ENCODE measurements at places on chromosomes 16 and 17.
A peak's percentile ranks its signal among the peaks of the same experiment; 100 is the strongest.

GRCh38 chr16:49799172-49799571, 56.7 kb downstream of the ZNF423 start:
- DNase-seq: no peak

DNA sequence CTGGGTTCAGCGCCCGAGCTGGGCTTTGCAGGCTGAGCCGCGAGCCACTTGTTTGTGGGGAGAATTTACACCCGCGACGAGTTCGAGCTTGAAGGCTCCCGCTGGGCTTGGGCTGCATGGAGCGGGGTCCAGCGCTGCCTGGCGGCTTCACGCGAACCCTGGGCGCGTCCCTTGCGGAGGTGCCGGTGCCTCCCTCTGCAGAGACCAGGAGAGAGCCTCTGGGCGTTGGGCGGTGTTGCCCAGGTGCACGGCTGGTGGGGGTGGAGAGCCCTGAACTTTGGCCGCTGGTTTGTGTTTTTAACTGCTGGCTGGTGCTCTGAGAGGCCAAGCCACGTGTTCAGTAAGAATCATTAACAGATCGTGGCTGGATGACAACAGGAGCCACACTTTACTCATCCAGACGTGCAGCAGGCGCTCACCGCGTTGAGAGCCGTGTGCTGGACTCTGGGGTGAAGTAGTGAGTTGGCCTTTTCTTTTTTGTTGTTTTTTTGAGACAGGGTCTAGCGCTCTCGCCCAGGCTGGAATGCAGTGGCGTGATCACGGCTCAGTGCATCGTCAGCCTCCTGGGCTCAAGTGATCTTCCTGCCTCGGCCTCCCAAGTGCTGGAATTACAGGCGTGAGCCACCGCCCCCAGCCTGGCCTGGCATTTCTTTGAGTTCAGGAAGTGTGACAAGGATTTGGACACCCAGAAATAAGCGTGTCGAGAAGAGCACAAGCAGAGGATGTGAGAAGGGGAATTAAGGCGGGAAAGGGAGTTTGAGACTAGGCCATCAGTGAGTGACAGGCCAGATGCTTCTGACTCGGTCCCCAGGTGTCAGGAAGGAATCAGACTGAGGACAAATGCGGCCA, 827 bp downstream of the CDK10 start:
- DNase-seq: no peak

GRCh38 chr17:74566132-74566753, 1.1 kb downstream of the CD300H start:
- DNase-seq: peak; percentile 77

- DNase-seq: no peak
Observed at GRCh38 chr16:69201787-69202186, 14.8 kb downstream of the SNTB2 start.

- no peak for DNase-seq
Observed at GRCh38 chr17:3959921-3960601, 4.2 kb downstream of the ATP2A3 start.

DNA sequence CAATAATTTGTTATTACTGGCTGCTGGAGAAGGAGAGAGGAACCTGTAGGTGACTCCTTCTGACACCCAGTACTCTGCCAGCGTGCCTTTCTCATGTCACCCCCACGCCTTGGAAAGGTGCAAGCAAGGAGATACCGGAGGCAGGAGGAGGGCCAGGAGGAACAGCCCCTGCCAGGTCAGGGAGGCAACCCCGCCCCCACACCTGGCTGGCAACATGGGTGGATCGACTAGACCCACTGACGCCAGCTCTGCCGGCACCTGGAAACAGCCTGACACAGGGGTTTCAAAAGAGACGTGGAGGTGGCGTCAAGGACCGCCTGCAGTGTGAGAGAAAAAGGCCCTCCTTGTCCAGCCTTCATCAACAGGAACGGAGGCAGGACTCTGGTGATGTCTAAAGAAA, 62.3 kb downstream of the CYB5B start:
- DNase-seq: no peak

- no peak for DNase-seq
Observed at GRCh38 chr17:1577583-1578013, 15.0 kb upstream of the PITPNA start.

DNA sequence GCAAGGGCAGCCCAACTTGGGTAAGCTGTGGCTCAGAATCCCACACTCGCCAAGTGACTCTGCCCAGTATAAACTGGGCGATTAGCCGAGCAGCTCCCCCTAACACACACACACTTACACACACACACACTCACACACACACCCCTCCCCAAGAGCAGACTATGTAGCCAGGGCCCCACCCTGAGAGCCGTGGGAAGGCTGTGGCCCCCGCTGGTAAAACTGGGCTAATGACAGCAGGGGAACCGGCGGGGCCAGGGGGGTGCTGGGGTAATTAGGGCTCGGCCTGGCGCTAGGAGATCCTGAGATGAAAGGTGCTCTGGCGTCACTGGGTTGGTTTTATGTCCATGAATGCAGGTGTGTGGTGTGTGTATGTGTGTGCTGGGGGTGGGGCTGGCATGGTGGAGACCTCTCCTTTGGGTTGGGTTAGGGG, 1.1 kb upstream of the THRA start:
- DNase-seq: peak; percentile 54

GRCh38 chr16:84735849-84736586, 36.2 kb downstream of the USP10 start:
- no peak for DNase-seq

- no peak for DNase-seq
Observed at GRCh38 chr16:11006656-11007055, 62.3 kb downstream of the CLEC16A start.

DNA sequence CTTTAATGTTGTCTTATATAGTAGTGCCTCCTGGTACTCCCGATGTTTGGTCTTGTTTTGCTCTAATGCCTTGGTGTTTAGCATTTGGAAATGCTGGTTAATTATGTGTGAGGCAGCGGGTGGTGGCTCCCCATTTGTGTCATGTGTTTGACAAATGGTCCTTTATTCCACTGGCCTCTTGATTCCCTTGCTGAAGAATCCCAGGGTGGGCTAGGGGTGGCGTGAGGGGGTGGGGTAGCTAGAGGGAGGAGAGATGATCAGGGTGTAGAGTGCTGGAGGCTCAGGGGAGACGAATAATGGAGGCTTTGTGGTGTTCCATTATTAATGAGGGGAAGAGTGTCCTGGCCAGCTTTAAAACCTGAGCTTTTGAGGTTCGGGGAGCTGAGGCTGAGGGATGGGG, 5.4 kb downstream of the DYNLL2 start:
- DNase-seq: peak; percentile 48

GRCh38 chr17:59825533-59826322, 67.0 kb downstream of the TUBD1 start:
- no peak for DNase-seq

DNA sequence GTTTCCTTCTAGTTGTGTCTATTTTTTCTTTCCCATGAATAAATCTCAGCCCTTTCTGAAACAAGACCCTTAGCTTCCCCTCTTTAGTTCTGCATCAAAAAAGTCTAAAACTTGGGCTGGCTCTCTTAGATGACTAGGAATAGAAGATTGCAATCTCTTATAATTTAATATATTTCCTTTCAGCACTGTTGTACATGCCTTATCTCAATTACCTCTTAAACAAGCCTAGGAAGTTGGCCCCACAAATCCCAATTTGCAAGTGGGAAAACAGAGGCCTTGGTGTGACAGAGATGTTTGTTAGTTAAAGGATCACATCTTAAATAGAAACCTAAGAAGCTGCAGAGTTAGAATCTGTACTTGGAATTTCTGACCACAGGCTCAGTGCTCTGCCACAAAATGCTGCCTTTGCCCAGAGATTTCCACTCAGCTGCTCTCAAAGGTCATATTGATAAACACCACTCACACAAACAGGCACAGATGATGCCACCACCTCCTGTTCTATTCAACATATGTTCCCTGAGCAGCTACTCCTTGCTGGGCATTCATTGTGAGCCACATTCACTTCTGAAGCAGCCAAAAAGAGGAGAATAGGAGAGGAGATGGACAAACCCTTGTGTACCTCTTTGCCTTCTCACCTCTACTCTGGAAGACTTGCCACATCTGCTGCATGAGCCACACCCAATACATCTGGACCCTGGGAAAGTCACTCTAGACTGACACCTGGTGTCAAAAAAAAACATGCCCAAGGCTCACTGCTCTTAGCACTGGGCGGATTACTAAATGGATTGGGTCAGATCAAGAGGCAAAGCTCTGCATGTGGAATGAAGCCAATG, 5.5 kb downstream of the CCDC182 start:
- no peak for DNase-seq

- no peak for DNase-seq
Observed at GRCh38 chr17:54985476-54985875, 16.9 kb downstream of the STXBP4 start.

DNA sequence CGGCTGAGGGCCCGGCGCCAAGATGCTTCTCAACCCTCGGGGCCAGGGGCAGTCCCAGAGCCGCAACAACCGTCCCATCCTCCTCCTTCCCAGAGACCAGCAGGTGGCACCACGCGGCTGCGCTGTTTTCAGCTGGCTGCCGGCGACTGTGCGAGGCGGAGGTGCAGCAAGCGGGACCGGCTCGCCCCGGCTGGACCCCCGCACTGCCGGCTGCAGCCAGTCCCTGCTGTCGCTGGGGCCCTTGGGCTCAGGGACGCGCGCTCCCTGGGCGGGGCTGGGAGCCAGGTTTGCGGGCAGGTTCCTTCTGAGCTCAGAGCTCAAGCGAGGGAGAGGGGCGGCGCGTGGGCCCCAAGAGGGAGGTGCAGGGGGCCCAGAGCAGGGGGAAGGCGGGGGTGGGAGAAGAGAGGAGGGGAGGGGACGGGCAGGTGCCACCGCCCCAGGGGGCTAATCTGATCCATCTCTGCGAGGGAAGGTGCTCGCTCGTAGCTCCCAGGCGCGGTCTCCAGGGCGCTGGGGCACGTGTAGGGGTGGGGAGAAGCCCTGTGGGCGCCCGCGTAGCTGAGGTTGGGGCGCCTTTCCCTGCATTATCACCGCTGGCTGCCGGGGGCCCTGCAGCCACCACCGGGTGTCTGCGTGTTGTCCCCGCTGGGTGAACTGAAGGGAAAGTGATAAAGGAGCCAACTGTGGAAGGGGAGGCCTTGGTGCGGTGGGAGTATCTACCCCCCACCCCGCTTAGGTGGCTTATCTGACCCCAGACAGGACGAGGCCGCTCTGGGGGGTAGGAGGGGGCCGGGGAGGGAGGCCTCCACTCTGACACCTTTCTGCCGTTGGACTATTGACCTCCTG, 24.2 kb downstream of the STAT5A start:
- peak; percentile 96 for DNase-seq

DNA sequence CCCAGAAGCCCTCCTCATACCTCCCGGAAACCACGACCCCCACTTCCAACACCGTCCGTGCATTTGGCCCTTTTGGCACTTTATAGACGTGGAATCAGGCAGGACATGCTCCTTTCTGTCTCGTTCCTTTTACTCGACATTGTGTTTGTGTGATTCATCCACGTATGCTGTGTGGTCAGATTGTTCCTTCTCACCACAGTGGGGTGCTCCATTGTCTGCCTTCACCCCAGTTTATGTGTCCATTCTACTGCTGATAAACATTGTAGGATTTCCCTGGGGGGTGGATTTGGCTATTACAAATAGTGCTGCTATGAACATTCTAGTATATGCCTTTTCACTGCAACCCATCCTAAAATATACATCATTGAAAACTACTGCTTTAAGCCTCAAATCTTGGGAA, 28.9 kb upstream of the RPH3AL start:
- no peak for DNase-seq

- no peak for DNase-seq
Observed at GRCh38 chr17:60947100-60947499, 269.4 kb downstream of the BCAS3 start.

DNA sequence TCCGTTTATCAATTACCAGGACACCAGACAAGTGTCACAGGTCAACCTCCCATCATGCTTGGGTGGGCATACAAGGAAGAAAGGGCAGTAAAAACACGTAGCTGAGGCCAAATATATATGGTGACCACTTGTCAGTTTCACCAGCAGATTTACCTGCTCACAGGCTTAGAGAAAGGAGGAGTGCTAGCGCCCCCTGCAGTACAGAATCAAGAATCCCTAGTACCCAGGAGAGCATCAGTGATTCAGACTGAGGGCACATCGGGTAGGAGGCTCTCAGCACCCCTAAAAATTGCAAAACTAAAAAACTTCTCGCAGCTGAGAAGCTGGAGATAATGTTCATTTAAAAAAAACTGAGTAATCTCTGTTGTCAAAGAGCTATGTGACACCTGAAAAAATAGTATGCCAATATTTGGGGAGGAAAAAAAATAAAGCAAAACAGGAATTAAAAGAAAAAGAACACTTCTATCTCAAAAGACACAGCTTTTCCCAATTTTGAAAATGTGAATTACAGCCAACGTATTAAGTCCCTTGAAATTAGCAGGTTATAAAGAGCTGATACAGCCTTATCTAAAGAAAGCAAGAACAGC, 21.2 kb upstream of the MON1B start:
- DNase-seq: peak; percentile 67

- DNase-seq: no peak
Observed at GRCh38 chr17:80822021-80822699, 169.5 kb upstream of the CHMP6 start.

DNA sequence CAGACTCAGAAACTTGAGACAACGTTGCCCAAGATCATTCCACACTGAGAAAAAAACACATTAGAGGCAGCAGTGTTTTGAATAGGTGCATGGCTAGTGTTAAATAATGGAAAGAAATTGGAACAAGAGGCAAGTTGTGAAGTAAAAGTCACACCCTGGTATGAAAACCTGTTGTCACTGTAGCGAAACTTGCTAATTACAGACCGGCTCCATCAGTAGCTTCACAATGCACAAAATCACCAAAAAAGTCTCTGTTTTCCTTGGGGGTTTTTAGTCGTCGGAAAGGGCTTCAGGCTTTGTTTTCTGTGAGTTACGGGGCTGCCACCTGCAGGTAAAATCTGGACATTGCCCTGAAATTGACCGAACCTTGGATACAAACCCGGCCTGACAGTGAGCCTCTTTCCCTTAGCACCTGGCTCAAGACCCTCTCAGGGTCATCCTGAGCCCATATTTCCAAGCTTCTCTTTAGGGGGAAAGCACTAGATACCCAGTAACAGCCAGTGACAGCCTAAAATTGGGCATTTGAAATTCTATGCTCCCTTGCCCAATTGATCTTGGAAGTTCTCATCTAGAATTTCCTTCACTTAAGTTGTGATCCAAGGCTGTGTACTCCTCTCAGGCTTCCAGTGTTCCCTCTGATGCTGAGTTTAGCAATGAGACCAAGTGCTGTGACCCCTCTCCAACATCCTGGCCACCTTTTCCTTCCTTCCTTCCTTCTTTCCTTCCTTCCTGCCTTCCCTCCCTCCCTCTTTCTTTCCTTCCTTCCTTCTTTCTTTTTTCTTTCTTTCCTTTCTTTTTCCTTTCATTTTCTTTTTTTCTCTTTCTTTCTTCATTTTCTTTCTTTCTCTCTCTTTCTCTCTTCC, 7.2 kb upstream of the GRB2 start:
- DNase-seq: peak; percentile 84

DNA sequence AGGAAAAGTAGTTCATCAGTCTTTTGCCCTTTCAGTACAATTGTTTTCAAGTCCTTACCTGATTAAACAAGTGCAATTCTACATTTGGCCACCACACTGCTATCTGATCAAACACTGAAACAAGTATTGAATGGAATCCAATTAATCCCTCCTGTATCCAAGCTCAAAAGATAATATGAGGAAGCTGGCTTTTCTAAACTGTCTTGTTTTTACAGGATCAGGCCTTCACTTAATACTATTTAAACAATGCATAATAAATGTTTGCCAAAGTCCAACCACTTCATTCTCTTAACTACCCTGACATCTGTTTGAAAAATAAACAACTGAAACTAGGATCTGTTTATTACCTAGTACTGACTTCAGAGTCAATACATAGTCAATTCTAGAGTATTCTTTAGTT, 131.6 kb downstream of the MRTFB start:
- no peak for DNase-seq

- DNase-seq: no peak
Observed at GRCh38 chr17:81408049-81408448, 12.8 kb downstream of the BAHCC1 start.

GRCh38 chr16:22621586-22622155, 111.0 kb downstream of the NPIPB5 start:
- no peak for DNase-seq

Measured in ecto neural progenitor cell (in vitro differentiated cells).